ENCODE measurements at places on chromosomes 12 and 14. TPM values are rescaled to one million over a fixed set of nuclear protein-coding genes. Genes with fewer than 3 reads are reported as not detected.

- DNase-seq: no peak
Measured at GRCh38 chr12:10753059-10753458, 29.9 kb upstream of the YBX3 start.

The FGF6 gene
- polyA plus RNA-seq: not detected

GRCh38 chr12:59716043-59716442, 120.2 kb downstream of the SLC16A7 start:
- no peak for DNase-seq

DNA sequence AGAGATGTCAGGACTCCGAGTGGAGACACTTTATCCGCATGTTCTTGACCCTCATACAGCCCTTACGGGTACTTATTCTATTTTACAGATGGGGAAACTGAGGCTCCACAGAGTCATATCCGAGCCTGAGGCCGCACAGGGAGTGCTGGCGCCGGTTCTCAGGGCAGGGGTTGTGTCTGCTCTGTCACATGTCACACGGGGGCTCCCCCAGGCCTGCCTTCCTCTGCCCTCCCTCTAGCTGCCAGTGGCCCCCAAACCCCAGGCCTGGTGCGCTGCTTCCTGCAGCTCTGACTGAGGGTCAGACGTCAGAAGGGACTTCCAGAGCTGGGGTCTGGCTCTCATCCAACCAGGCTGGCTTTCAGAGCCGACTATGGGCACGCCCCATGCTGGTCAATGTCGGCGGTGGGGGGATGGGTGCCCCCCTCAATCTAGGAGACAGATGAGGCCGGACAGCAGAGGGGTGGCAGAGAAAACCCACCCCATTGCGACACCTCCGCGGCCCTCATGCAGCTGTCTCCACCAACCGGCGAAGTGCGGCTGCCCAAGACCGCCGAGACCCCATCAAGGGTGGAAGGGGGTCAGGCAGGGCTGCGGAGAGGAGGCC, 811 bp upstream of the INF2 start:
- DNase-seq: no peak

DNA sequence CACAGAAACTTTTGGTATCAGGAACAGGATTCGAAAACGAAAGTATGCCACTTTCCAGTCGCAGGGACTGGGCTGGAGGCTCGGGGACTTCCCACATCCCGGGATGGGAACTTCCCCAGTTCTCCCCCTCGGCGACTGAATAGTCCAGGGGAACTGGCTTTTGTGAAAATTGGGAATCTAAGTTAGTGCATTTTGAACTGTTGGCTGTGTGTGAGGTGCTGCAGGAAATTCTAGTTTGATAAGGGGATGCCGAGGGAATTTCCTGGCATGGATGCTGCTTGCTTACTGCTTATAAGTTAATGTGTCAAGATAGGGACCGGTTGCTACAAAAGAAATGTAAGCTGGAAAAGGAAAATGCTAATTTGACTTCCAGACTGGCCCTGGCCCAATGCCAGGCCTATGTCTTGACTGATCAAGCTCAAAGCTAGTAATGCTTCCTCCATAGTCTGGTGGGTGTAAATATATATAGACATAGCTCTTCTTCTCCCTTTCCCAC, 73.4 kb upstream of the EIF5 start:
- DNase-seq: no peak

The TAS2R50 gene
- polyA plus RNA-seq: not detected

GRCh38 chr14:100524233-100524932, 62.8 kb downstream of the BEGAIN start:
- no peak for DNase-seq

The NEUROD4 gene
- polyA plus RNA-seq: not detected

DNA sequence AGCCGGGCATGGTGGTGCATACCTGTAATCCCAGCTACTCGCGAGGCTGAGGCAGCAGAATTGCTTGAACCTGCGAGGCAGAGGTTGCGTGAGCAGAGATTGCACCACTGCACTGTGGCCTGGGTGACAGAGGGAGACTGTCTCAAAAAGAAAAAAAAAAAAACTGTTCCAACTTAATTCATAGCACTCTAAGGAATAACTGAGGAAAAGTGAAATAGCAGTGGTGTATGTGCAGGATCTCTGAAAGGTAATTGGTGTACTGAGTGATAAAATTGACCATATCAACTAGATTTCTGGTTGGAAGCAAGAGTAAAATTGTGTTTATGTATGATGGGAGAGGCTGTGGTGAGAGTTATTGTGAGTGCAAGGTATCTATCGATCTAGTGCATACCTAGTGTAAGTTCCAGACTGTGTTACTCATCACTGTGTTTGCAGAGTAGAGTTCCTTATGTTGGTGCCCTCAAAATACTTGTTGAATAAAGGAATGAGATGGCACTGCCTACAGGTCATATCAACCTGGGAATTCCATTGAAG, 6.3 kb downstream of the CAND1 start:
- no peak for DNase-seq

DNA sequence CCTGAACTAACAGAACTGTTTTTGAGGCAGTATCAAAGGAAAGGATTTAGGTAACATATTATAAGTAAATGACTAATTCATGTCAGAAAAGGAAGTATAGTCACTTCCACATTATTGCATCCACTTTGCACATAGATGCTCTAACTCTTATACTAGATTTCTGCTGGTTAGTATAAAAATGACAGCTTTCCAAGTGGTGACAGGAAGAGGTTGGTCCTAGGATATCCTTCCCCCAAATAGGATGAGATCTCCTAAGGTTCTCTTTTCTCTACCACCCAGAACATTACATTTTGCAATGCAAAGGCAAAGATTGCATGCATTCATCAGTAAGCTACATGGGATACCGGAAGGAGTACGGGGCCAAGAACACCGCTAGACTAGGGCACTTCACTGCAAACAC, 15.2 kb downstream of the DAD1 start:
- no peak for DNase-seq

DNA sequence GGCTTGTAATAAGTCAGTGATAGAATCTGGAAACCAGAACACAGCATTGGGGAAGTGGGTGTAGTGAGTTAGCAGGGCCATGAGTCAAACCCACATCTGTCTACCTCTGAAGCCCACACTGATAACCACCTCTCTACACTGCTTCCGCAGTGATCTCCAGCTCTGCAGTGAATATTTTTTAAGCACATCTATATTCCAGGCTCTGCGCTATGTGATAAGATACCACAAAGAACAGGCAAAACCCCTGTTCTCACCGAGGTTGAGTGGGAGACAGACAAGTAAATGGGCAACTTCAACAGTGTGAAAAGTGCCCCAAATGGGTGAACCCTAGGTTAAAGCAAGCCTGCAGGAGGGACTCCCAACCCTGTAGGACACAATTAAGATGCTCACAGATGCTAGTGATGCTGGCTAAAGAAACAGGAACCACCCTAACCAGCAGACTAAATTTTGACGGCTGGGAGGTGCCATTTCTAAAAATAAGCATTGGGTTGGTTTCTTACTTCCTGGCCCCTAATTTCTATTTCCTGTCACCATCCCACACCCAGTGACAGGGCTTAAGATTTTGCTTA, 375.0 kb downstream of the DPF3 start:
- DNase-seq: peak; percentile 37

- peak; percentile 47 for DNase-seq
Measured at GRCh38 chr14:54669721-54670561, 103.0 kb downstream of the SAMD4A start.

DNA sequence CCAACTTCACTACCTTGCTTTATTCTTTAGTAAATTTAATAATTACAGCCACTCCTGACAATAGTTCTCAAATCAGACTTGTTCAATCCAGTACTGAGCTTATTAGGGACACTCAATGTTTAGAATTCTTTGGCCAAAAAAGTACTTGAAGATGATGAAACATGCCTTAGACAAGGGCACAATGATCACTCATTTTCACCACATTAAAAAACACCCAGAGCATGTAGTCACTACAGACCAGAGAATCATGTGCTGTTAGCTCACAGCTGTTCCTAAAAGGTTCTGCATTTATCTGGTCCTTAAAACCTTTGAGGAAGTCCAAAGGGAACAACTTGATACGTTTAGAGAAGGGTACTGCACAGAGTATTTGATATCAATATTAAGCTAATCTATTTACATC, 98.7 kb downstream of the INSM2 start:
- DNase-seq: no peak

The PRPH gene
- not detected for polyA plus RNA-seq

- DNase-seq: no peak
Measured at GRCh38 chr12:65139389-65139788, 18.3 kb upstream of the WIF1 start.

- no peak for DNase-seq
Measured at GRCh38 chr12:41356181-41356580, 168.1 kb downstream of the PDZRN4 start.

GRCh38 chr12:104910196-104910840, 47.8 kb downstream of the SLC41A2 start:
- no peak for DNase-seq

- no peak for DNase-seq
Measured at GRCh38 chr12:28027328-28027727, 54.8 kb upstream of the PTHLH start.

Measured in CD4-positive, alpha-beta memory T cell (primary cell).